Spinal cord (tissue), 10 donors: ENCODE measurements at places on chromosomes 16 and 17. TPM values are rescaled to one million over a fixed set of nuclear protein-coding genes. Genes with fewer than 3 reads are reported as not detected.

Gene ELMO3
- 0.10 TPM for total RNA-seq

Gene HOXB1
- not detected for total RNA-seq

Gene PPP1R27
- total RNA-seq, result 0.17 TPM

Gene PRR29
- total RNA-seq, result 2.8 TPM

Gene CPHXL2
- not detected for total RNA-seq

Gene TP53TG3B
- total RNA-seq, result not detected

Gene PLEKHM1
- 12.1 TPM for total RNA-seq

- peak overlapping the region; percentile 76 for H3K4me3 ChIP-seq
- no peak for DNase-seq
- no peak overlapping the region for H3K27ac ChIP-seq
- H3K36me3 ChIP-seq, result peaks cover 17% of the 10 kb centered on the region
- H3K27me3 ChIP-seq, result no peaks in the 10 kb centered on the region
Observed at GRCh38 chr17:1179112-1179817, 516 bp downstream of the ABR start.

- no peak overlapping the region for H3K27ac ChIP-seq
- H3K27me3 ChIP-seq, result no peaks in the 10 kb centered on the region
- no peaks in the 10 kb centered on the region for H3K4me1 ChIP-seq
- DNase-seq, result no peak
- H3K4me3 ChIP-seq, result no peak overlapping the region
- peaks cover 60% of the 10 kb centered on the region for H3K36me3 ChIP-seq
Observed at GRCh38 chr17:76935331-76935730, 67.1 kb downstream of the MGAT5B start.

GRCh38 chr16:48383877-48384519, 1.2 kb downstream of the SIAH1 start:
- no peaks in the 10 kb centered on the region for H3K36me3 ChIP-seq
- DNase-seq, result no peak
- H3K4me3 ChIP-seq, result peak overlapping the region; percentile 69
- peak overlapping the region; percentile 95 for H3K27ac ChIP-seq
- no peaks in the 10 kb centered on the region for H3K27me3 ChIP-seq

GRCh38 chr17:67696853-67697498, 20.8 kb upstream of the NOL11 start:
- H3K4me3 ChIP-seq, result no peak overlapping the region
- no peak overlapping the region for H3K27ac ChIP-seq
- H3K36me3 ChIP-seq, result peaks cover 8% of the 10 kb centered on the region
- no peaks in the 10 kb centered on the region for H3K27me3 ChIP-seq
- DNase-seq, result no peak

GRCh38 chr17:62724398-62725146, 83.5 kb downstream of the MARCHF10 start:
- no peaks in the 10 kb centered on the region for H3K36me3 ChIP-seq
- no peak for DNase-seq
- peaks cover 6% of the 10 kb centered on the region for H3K4me1 ChIP-seq
- H3K4me3 ChIP-seq, result no peak overlapping the region
- H3K27me3 ChIP-seq, result no peaks in the 10 kb centered on the region

DNA sequence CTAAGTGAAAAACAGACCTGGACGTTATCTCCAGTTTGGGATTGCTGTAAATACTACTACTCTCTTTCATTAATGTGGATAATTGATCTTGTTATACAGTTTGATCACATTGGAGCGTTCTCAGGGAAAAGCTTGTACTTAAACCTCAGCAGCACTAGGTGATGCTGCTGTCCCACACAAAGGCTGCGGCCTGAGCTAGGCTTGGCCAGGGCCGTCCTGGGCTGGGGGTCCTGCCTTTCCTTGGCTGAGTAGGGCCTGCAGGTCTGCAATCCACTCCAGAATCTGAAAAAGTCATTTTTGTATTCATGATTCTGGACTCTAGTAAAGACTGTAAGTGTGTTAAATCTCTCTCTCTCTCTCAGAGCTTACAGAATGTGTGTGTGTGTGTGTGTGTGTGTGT, 23.7 kb upstream of the PMFBP1 start:
- no peak overlapping the region for H3K4me3 ChIP-seq
- H3K36me3 ChIP-seq, result no peaks in the 10 kb centered on the region
- H3K4me1 ChIP-seq, result peaks cover 27% of the 10 kb centered on the region
- no peaks in the 10 kb centered on the region for H3K27me3 ChIP-seq
- DNase-seq, result peak; percentile 83

- no peak overlapping the region for H3K27ac ChIP-seq
- no peaks in the 10 kb centered on the region for H3K27me3 ChIP-seq
- H3K4me3 ChIP-seq, result peak overlapping the region; percentile 64
- no peaks in the 10 kb centered on the region for H3K36me3 ChIP-seq
Observed at GRCh38 chr17:5282642-5283217, 646 bp downstream of the RABEP1 start.

DNA sequence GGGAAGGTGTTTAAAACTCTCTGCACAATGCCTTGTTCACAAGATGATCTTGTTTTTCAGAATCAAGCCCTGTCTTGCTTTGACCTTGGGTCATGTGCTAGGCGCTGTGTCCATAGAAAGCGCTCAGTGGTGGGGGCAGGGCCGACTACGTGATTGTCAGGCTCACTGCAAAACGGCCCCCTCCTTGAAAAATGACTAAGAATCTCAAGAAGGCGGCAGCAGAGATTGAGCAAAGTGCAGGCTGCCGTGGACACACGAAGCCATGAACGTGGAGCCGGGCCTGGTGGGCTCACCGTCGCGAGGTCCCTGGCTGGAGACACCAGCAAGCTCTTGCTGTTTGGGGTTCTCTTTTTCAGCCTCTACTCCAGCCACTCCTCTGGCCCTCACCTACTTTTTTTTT, 10.2 kb downstream of the ATP2C2 start:
- DNase-seq, result no peak
- no peaks in the 10 kb centered on the region for H3K4me1 ChIP-seq
- no peak overlapping the region for H3K27ac ChIP-seq
- no peaks in the 10 kb centered on the region for H3K27me3 ChIP-seq
- H3K36me3 ChIP-seq, result no peaks in the 10 kb centered on the region
- H3K4me3 ChIP-seq, result no peak overlapping the region

DNA sequence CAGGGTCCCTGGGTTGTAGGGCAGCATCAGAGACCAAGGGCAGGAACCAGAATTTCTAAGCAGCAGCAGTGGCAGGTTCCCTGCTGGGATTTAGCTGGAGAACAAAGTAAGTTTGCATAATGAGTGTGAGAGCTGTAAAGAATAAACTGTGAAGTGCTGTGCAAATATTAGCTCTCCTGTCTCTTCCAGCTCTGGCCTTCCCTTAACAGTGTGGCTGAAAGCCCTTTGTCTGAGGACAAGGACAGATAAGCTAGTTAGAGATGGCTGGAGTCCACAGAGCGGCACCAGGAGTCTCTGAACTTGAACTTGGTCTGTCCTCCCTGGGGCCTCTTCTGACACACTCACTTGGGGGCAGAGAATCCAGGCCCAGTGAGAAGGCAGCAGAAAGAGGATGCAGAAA, 98.2 kb upstream of the WSCD1 start:
- H3K36me3 ChIP-seq, result no peaks in the 10 kb centered on the region
- H3K27me3 ChIP-seq, result no peaks in the 10 kb centered on the region
- H3K4me1 ChIP-seq, result no peaks in the 10 kb centered on the region
- H3K27ac ChIP-seq, result no peak overlapping the region
- no peak for DNase-seq

GRCh38 chr16:35752012-35752772, 2292.8 kb downstream of the TP53TG3F start:
- H3K27ac ChIP-seq, result no peak overlapping the region
- H3K27me3 ChIP-seq, result no peaks in the 10 kb centered on the region
- H3K4me3 ChIP-seq, result no peak overlapping the region
- no peaks in the 10 kb centered on the region for H3K36me3 ChIP-seq

DNA sequence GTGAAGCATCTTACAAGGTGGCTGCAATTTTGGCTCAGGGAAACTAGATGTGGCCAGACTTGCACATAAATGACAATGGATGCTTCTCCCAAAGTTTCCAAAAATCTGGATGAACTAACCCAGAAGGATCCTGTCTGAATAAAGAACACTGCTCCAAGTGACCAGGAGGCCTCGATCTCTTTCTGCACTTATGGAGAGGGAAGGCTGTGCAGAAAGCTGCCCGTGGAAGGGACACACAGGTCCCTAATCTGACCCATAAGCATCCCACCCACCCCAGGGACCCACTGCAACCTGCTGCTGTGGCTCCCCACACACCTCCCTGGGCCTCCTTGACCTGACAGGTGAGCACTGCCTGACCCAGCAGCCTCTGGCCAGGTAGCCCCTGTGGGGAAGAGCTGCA, 74.6 kb upstream of the SEC14L1 start:
- DNase-seq, result no peak
- no peaks in the 10 kb centered on the region for H3K36me3 ChIP-seq
- no peaks in the 10 kb centered on the region for H3K27me3 ChIP-seq
- H3K27ac ChIP-seq, result no peak overlapping the region
- H3K4me3 ChIP-seq, result no peak overlapping the region

DNA sequence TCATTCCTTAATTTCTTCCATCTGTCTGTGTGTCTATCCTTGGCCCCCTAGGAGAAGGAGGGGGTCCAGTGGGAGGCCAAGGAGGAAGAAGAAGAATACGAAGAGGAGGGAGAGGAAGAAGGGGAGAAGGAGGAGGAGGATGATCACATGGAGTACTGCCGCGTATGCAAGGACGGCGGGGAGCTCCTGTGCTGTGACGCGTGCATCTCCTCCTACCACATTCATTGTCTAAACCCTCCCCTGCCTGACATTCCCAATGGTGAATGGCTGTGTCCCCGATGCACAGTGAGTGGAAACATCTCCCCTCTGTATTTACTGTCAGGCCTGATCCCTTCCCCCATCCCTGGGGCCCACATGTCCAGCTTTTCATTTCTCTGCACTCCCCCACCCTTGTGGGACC, 6.3 kb downstream of the CHD3 start:
- DNase-seq, result no peak
- H3K27ac ChIP-seq, result no peak overlapping the region
- peaks cover 92% of the 10 kb centered on the region for H3K36me3 ChIP-seq
- no peaks in the 10 kb centered on the region for H3K27me3 ChIP-seq
- H3K4me3 ChIP-seq, result no peak overlapping the region

DNA sequence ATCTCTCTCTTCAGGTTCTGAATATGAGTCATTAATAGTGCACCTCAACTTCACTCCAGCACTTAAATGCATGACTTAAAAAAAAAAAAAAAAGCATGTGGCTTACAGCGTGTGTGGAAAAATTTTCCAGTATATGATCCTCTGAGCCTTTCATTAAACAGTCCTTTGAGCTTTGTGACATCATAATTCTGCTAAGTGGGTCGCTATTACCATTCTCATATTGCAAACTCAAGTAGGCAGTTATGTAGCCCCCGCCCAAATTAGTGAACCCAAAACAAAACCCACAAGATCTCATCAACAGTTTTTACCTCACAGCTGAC, 672 bp downstream of the CMTR2 start:
- H3K27ac ChIP-seq, result peak overlapping the region; percentile 93
- H3K27me3 ChIP-seq, result no peaks in the 10 kb centered on the region
- peak overlapping the region; percentile 91 for H3K4me3 ChIP-seq
- no peak for DNase-seq

- peak overlapping the region; percentile 16 for H3K4me3 ChIP-seq
- peaks cover 46% of the 10 kb centered on the region for H3K36me3 ChIP-seq
- DNase-seq, result peak; percentile 60
Observed at GRCh38 chr17:42312285-42313130, 24.2 kb downstream of the STAT5A start.

GRCh38 chr16:3194792-3195191, 6.8 kb downstream of the OR1F1 start:
- H3K36me3 ChIP-seq, result peaks cover 2% of the 10 kb centered on the region
- H3K27me3 ChIP-seq, result peaks cover 80% of the 10 kb centered on the region
- no peak overlapping the region for H3K27ac ChIP-seq
- H3K4me3 ChIP-seq, result no peak overlapping the region
